ENCODE measurements at places on chromosomes 7 and 10.
A peak's percentile ranks its signal among the peaks of the same experiment; 100 is the strongest.

GRCh38 chr10:84497978-84498377 is 169.6 kb downstream of the CCSER2 start:
- DNase-seq = no peak

DNA sequence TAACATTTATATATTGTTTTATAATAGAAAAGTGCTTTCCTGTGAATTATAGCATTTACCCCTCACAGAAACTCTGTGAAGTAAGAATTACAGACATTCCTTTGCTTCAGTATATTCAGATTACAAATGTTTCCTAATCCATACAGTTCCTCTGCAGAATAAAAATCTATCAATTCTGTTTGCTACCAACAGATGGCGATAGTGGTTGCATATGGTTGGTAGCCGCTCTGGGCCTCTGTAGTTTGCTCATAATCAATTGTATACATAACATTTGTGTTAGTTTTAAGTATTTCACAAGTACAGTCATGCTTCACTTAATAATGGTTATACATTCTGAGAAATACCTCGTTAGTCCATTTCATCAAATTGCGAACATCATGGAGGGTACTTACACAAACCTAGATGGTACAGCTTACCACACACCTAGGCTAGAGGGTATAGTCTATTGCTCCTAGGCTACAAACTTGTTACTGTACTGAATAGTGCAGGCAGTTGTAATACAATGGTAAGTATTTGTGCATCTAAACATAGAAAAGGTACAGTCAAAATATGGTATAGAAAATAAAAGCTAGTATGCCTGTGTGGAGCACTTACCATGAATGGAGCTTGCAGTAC is 94.4 kb upstream of the STEAP4 start:
- peak; percentile 16 for DNase-seq

DNA sequence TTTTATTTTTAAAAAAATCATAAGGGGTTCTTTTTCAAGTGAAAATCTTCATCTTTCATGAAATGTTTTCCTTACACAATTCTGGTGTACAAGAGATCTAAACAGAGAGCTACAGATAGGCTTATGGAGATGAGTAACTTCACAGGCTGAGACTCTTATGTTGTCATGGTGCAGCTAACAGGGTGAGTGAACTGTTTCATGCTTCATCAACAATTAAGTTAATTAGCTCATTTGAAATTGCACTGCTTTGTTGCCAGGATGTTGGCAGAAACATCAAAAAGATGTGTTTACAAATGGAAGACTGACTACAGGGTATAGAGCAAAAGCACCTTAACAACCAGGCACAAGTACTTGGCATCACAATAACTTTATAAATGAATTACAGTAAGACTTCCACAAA is 230.8 kb downstream of the FOXP2 start:
- DNase-seq = no peak

- DNase-seq = no peak
Observed at GRCh38 chr10:127142136-127142535, 54.3 kb downstream of the INSYN2A start.

- no peak for DNase-seq
Observed at GRCh38 chr10:56139405-56139804, 221.7 kb downstream of the ZWINT start.

GRCh38 chr7:155533827-155534690 is 12.3 kb downstream of the CNPY1 start:
- peak; percentile 28 for DNase-seq

GRCh38 chr10:124677293-124677699 is 66.9 kb downstream of the FAM53B start:
- DNase-seq = no peak

GRCh38 chr10:29957907-29958331 is 101.5 kb downstream of the JCAD start:
- DNase-seq = no peak

Measured in ELR (cell line).